ENCODE measurements at places on chromosomes 5 and 9. TPM values are rescaled to one million over a fixed set of nuclear protein-coding genes. Genes with fewer than 3 reads are reported as not detected.

C9orf50 gene
- not detected for total RNA-seq

HAVCR1 gene
- total RNA-seq = 44.9 TPM

FOXD4L4 gene
- total RNA-seq = 0.03 TPM

TRIM7 gene
- 29.4 TPM for total RNA-seq

DPYSL3 gene
- total RNA-seq = 16.9 TPM

CAMK2A gene
- 0.91 TPM for total RNA-seq

HINT1 gene
- total RNA-seq = 476 TPM

PCA3 gene
- total RNA-seq = not detected

ADAMTS6 gene
- total RNA-seq = 0.08 TPM

SLC24A2 gene
- not detected for total RNA-seq

CKMT2 gene
- total RNA-seq = not detected

TAF11L10 gene
- not detected for total RNA-seq

Data from A549 treated with RU486 at 1 μM for 4 hours (cell line).